ENCODE measurements at places on chromosomes 1 and 21.

GRCh38 chr1:156641761-156642264 is at the start of gene BCAN:
Gene BCAN (plus strand): TSS chr1:156642117. CDS start chr1:156646055, 3,938 bp downstream.
- DNase-seq: peak; percentile 13

- DNase-seq: no peak
Measured at GRCh38 chr1:93076268-93076667, 2.8 kb upstream of the MTF2 start.

DNA sequence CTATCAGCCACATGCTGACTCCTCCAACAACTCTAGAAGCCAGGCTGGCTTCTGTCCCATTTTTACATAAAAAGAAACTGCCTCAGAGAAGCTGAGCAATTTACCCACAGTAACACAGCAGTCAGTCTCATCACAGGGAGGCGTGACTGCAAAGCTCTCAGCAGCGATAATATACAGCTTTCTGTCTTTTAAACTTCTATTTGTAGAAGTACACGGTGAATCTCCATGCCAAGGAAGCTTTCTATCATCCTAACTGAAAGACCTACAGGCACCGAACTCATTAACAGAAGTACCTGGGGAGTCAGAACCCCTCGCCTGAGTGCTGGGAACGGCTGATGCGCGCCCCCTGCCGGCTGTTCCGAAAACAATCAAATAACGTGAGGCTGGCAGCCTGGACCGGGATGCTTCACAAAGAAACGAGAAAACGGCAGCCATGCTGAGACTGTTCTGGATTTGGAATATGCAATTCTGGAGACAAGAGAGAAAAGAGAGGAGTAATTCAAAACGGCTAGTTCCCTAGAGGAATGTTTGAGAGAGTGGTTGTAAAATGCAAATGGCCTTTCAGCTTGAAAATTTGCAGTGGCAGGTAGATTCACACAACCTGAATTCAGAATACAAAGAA is 43.5 kb upstream of the RAB4A start:
- DNase-seq: peak; percentile 93

DNA sequence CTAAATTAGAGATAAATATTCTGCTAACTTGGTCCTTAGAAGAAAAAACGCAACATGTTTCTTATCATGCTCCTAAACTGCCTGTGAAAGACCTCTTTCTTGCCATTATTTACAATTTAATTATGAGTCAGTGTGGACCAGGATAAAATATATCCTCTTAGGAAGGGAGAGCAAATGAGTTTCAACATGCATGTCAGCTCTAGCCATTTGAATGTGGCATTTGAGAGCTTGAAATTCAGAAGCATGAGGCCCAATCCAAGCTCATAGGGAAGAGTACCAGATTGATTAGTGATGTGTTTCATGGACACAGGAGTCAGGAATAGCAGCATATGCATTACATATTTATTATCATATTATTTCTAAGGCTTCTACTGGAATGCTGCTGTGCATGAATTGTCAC is 39.3 kb downstream of the TBX15 start:
- no peak for DNase-seq

GRCh38 chr1:19504796-19505692 is 19.7 kb upstream of the CAPZB start:
- DNase-seq: peak; percentile 12

DNA sequence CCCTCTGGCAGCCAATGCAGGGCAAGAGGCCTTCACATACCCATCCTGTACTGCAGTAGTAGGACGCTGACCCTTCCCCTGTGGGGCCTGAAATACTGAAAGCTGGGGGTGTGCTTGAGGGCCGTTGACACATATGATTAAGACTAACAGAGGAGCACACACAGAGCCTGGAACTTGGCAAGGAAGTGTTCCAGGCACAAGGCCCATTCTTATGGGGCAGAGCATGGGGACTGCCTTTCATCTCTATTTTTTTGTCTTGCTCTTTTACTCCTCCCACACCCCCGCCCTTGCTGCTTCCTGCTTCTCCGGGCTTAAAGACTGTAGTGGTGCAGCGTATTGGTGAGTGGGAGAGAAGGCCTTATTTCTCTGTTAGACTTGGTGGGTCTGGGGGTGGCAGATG is 137.4 kb downstream of the BACH1 start:
- DNase-seq: no peak

GRCh38 chr1:63601463-63601862 is 8.3 kb downstream of the PGM1 start:
- DNase-seq: no peak

DNA sequence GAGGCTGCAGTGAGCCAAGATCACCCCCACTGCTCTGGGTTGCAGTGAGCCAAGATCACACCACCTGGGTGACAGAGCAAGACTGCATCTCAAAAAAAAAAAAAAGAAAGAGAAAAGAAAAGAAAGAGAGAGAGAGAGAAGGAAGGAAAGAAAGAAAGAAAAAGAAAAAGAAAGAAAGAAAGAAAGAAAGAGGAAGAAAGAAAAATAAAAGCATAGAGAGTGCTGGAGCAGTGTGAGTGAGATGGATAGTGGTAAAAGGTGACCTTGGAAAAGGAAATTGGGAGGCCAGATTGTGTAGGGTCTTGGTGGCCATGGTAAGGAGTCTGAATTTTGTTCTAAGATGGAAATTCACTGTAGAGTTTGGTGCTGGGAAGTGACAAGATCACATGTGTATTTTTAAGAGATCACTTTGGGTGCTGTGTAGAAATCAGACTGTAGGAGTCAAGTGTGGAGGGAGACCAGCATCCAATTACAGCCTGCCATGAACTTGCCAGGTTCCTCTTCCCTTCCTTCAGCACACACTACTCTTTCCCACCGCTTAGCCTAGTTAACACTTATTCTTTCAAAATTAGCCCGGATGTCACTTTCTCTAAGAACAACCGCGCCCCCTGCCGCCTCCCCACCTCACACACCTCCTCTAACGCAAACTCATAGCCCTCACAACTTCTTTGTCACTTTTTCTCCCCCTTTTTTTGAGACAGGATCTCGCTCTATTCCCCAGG is 17.9 kb downstream of the MTX1 start:
- peak; percentile 77 for DNase-seq
